ENCODE measurements at places on chromosomes 16 and 17.

GRCh38 chr17:79779084-79779529 is 1.2 kb downstream of the CBX2 start:
- DNase-seq, result no peak

- no peak for DNase-seq
Measured at GRCh38 chr16:29667755-29668154, 4.7 kb downstream of the SPN start.

GRCh38 chr16:3832668-3833067 is 47.8 kb downstream of the CREBBP start:
- no peak for DNase-seq

DNA sequence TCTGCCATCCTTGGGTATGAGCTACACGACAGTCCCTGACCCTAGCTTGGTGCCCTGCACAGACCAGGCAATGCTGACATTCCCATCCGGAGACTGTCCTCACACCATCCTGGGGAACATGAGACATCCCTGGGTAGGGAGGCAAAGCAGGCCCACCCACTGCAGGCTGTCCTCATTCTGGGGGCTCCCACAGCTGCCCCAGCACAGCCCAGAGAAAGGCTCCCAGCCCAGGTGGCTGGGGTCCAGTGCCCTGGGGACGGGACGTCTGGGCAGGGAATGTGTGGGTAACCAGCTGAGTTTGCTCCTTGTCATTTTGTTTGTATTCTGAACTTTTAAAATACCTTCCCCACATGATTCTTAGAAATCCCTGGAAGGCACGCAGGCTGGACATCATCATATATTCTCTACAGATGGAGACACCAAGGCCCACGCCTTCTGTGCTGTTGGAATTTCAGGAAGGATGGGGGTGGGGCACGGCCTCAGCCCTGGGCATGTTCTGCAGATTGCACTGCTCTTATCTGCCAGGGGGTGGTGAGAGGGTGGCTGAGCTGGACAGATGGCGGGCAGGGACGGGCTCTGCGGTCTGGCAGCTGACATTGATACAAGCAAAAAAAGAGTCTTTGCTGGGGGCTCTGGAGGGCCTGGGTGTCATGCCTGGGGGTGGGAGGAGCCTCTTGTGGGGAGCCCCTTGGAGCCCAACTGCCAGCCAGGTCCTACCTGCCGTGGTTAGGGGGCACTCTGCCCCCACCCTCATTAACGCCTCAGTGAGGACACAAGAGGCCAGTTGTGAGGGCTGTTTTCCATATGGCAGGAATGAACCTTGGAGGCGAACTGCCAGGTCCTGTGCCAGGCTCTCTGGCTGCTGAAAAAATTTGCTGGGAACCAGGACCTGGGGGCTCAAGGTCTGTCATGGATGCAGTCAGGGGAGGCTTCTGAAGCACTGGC is 28.4 kb downstream of the LRRC75A start:
- DNase-seq, result no peak
